NCI-H2107 (cell line): ENCODE measurements at places on chromosomes 3 and 15.

DNA sequence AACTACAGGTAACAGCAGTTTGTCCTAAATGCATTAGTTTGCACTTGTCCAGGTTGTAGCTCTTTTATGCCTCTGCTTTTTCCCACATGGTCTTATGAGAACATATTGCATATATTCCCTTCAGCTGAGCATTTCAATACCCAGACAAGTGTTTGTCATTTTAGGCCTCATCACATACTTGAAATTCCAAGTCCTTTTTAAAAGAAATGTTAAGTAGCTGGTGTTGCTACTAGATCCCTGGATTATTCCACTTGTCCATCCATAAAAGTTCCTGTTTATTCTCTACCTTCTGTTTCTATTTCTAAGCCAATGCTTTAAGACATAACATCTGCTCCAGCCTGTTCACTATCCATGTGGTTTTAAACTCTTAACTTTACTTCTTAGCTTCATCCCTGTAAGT, 128.4 kb downstream of the NECTIN3 start:
- no peak for DNase-seq

DNA sequence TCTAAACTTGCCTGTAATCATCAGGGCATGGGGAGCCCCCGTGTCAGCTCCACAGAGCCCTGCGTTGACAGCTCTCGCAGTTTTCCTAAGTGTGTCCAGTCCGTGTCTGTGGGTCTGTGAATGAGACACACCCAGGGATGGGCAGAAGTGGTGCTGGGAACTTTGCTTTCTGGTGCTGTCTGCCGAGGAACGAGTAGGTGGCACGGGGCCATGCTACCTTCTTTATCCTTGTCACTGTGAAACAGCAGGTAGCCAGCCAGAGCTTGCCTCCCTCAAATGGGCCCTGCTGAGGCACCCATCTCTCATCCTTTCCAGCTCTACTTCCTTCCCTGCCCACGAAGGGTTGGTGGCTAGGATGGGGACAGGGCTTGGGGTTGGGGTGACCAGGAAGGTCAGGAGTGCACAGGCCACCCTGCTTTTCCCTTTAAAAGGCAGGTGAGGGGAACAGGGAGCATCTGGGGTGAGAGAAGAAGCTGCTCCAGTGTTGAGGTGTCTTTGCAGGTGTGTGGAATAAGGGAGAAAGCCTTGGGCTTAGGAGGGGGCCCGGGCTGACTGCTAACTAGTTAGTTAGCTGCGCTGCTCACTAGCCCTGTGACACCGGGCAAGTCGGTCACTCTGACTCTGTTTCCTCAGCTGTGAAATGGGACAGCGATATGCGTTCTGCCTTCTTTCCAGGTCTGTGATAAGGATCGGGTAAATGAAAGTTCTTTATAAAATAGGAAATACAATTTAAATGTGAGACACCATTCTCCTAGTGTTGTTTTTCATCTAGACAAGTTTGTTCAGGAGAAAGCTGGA, 27.9 kb downstream of the PDIA5 start:
- DNase-seq, result no peak

- DNase-seq, result no peak
Observed at GRCh38 chr15:46703871-46704637, 1013.3 kb upstream of the SEMA6D start.

DNA sequence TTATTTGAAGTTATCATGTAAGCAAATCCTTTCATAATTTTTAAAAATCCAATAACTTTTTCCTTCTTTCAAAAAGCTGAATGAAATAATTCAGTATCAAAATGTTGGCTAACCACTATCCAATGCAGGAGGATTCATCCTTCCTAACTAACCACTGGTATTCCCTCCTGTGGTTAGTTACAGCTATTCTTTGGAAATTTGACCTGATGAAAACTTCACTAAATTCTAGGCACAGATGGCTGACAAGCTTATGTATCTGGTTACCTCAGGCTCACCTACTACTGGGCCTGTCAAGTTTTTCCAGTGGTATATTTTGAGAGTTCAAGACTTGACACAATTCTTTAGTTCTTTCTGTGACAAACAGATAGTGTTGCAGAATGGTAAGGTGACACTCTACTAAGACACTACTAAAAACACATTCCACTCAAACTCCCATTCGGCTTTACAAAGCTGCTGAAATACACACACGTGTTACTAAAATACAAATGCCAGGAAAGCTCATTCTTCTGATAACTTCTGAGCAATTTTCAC, 15.8 kb downstream of the NPTN start:
- no peak for DNase-seq

DNA sequence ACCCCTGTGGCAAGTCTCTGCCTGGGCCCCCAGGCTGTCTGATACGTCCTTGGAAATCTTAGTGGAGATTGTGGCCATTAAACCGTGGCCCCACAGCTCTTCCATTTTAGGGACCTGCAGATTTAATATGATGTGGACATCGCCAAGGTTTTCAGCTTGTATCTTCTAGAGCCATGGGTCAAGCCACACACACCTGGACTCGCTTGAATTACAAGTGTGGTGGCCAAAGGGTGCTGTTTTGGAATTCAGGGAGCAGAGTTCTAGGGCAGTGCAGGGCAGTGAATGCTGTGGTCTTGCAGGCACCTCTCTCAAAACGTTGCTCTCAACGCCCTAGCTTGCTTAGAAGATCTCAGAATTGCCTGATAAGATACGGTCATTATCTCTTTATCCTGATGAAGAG, 211.2 kb downstream of the ROBO2 start:
- DNase-seq, result no peak

- no peak for DNase-seq
Observed at GRCh38 chr3:71425491-71426071, 157.9 kb downstream of the FOXP1 start.

GRCh38 chr3:192957441-192958021, 39.9 kb upstream of the MB21D2 start:
- DNase-seq, result no peak

- DNase-seq, result no peak
Observed at GRCh38 chr15:32119694-32120330, 89.5 kb downstream of the CHRNA7 start.

DNA sequence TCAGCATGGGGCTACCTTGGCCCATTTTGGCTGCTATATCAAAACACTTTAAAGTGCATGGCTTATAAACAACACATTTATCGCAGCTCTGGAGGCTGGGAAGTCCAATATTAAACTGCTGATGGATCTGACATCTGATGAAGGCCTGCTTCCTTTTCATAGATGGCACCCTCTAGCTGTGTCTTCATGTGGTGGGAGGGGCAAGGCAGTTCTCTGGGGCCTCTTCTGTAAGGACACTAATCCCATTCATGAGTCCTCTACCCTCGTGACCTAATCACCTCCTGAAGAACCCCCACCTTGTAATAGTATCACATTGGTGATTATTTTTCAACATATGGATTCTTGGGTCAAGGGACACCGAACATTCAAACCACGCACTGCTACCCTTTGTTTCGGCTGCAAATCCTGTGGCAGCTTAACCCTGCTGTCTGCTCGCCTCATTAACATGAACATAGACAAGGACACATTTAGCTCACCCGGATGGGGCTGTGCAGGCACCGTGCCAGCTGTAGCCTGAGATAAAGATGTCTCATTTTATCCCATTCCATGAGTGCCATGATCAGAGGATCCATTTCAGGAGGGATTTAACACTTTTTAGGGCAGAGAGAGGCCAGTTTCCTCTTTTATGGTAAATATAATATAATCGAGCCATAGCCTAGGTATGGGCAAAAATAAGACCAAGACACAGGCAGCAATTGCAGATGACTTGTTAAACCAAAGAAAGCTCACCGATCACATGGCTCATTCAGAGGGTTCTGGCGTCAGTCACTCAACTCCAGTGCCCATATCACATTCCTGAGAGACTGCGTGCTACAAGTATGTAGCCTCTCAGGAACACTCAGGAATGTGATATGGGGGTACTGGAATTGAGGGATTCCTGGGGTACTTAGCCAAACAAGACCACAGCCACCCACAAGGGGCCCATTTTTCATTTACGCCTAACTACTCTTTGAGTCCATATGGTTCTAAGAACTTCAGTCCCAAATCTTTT, 251.1 kb upstream of the ST8SIA2 start:
- no peak for DNase-seq

DNA sequence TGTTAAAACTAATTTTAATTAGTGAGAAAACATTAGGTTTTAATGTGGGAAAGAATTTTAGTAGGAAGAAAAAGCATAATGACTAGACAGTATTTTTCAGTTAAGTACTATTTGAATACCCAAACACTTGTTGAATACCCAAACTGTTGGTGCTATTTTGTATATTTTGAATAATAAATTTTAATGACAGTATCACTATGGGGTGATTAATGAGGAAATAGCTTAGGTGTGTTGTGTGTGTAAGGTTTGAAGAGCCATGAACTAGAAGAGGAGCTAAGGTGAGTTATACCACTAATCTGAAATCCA, 4.7 kb upstream of the EBLN2 start:
- no peak for DNase-seq

DNA sequence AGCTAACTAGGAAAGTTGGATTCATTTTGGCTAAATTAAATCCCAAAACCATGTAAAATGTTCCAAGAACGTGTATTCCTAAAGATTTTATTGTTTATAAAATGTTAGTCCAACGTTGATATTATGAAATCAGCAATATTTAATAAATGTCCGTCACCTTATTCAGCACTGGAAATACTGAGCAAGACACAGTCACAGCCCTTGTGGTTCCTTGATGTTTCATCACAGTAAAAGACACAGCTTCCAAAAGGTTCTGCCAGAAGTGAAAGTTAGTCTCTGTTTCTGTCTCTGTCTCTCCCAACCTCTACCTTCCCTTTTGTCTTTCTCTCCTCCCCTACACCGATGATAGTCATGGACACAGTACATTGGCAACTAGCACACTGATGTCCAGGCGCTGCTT, 82.2 kb upstream of the BOC start:
- DNase-seq, result no peak

GRCh38 chr15:98657721-98658120, 9.4 kb downstream of the IGF1R start:
- DNase-seq, result no peak
